Kasumi-1 (cell line): ENCODE measurements at places on chromosomes 2 and 18.

GRCh38 chr2:171995586-171995985 lies 4.2 kb upstream of the METAP1D start:
- no peak for DNase-seq

- DNase-seq, result no peak
Observed at GRCh38 chr2:28348149-28348567, 44.5 kb upstream of the FOSL2 start.

DNA sequence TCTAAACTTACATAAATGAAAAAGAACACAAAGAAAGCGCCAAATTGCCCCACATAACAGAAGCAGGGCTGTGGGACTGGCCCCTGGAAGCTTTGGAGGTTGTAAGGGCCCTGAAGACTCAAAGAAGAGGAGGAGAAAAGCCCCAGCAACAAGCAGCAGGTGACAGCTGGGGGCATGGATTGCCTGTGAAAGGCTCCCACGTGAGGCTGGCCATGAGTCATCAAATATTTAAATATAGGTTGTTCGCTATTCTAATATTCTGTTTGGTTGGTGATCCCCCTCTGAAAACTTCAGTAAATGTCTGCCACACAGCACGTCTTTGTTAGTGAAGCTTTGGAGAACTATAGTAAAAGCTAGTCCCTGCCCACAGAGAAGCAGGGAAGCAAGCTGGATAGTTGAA lies 132.4 kb downstream of the MREG start:
- DNase-seq, result no peak

DNA sequence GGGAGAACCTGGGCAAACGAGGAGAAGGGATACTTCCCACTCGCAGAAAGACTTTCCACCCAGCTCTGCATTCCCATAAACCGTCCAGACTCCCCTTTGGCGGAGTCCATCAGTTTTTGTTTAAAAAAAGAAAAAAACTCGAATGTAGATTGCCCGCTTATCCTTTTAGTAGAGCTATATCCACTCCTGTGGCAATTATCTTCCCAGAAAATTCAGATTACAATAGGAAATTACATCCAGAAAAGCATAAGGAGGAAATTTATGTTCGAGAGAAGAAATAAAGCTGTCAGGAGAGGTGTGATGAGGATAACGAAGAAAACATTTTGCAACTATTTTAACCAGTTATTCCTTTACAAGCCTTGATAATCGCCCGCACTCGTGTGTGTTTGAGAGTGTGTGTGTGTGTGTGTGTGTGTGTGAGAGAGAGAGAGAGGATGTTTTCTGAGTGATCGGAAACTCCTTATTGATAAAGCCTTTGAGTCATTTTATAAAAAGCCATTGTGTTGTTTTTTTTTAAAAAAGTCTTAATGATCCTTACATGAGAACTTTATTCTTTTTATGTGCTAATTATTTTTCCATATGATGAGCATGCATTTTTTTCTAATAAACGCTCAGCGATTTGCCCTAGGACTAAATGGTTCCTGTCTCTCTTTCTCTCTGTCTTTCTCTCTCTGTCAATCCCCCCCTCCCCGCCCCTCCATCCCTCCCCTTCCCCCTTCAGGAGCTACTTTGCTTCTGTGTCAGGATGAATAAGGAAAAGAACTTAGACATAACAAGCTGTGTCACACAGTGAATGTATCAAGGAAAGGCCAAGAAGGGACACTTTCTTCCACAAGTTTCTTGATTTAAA lies 1.1 kb upstream of the PPP3R1 start:
- DNase-seq, result peak; percentile 52

- peak; percentile 42 for DNase-seq
Observed at GRCh38 chr2:98654699-98655495, 46.5 kb downstream of the UNC50 start.

DNA sequence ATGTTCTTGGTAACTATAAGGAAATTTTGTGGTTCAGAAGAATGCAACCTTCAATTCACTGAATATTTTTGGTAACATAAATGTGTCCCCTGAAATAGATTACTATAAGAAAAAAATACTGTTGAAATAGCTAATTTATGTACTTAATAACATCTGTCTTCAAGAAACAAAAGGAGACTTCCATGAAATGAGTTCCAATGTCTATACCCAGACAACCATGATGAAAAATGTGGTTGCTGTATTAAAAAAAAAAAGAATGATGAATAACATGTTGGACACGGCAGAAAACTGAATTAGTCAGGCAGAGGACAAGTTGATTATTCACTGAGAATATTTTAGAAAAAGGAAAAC lies 98.5 kb downstream of the TACR1 start:
- DNase-seq, result no peak

- peak; percentile 71 for DNase-seq
Observed at GRCh38 chr2:111116843-111117597, 3.7 kb upstream of the BCL2L11 start.

GRCh38 chr18:59665057-59666006 lies 31.9 kb downstream of the CCBE1 start:
- no peak for DNase-seq

DNA sequence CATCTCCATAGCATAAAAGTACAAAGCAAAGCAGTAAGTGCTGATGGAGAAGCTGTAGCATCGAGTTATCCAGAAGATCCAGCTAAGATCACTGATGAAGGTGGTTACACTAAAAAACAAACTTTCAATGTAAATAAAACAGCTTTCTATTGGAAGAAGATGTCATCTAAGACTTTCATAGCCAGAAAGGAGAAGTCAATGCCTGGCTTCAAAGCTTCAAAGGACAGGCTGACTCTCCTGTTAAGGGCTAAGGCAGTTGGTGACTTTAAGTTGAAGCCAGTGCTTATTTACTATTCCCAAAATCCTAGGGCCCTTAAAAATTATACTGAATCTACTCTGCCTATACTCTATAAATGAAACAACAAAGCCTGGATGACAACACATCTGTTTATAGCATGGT lies 44.0 kb downstream of the METTL8 start:
- DNase-seq, result no peak

GRCh38 chr2:16392647-16393499 lies 272.8 kb downstream of the CYRIA start:
- DNase-seq, result no peak
